ENCODE measurements at places on chromosomes 1 and 21. TPM values are rescaled to one million over a fixed set of nuclear protein-coding genes. Genes with fewer than 3 reads are reported as not detected.

CFHR4 gene
- total RNA-seq: not detected

ESRRG gene
- total RNA-seq: 12.7 TPM

PLA2G2C gene
- 0.50 TPM for total RNA-seq

DNA sequence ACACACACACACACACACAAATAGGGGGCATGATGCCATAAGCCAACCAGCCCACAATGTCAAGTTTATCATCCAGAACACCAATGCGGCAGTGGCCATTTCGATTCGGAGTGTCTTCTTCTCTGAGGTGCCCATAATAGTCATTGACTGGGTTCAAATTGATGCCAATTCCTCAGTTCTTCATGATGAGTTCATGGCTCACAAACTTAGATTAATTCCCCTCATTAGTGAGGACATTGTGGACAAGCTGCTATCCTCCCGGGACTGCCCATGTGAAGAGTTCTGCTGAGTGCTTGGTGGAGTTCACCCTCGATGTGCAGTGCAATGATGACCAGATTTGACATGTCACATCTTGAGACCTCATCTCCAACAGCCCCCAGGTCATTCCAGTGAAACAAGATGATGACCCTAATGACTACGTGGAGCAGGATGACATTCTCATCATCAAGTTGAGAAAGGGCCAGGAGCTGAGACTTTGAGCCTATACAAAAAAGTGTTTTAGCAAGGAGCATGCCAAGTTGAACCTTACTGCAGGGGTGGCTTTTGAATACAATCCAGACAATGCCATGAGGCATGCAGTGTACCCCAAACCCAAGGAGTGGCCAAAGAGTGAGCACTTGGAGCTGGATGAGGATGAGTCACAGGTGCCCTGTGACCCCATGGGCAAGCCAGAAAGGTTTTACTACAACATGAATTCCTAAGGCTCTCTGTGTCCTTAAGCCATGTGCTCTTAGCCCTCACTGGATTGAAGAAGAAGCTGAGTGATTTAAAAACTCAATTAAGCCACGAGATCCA lies 211.6 kb upstream of the SAMSN1 start:
- H3K36me3 ChIP-seq: peaks cover 4% of the 10 kb centered on the region
- no peak overlapping the region for H3K27ac ChIP-seq
- no peaks in the 10 kb centered on the region for H3K27me3 ChIP-seq
- no peak for DNase-seq
- no peak overlapping the region for H3K4me3 ChIP-seq
